ENCODE measurements at places on chromosomes 6 and 20.

GRCh38 chr6:137271245-137272183, 52.3 kb upstream of the IFNGR1 start:
- DNase-seq = no peak

GRCh38 chr6:26475823-26476729, 18.3 kb downstream of the BTN2A1 start:
- no peak for DNase-seq

- DNase-seq = no peak
Observed at GRCh38 chr6:81759782-81760181, 7.3 kb upstream of the TENT5A start.

GRCh38 chr6:22582417-22583205, 13.2 kb downstream of the HDGFL1 start:
- DNase-seq = no peak

GRCh38 chr6:56891754-56892153, 63.2 kb upstream of the BEND6 start:
- no peak for DNase-seq

DNA sequence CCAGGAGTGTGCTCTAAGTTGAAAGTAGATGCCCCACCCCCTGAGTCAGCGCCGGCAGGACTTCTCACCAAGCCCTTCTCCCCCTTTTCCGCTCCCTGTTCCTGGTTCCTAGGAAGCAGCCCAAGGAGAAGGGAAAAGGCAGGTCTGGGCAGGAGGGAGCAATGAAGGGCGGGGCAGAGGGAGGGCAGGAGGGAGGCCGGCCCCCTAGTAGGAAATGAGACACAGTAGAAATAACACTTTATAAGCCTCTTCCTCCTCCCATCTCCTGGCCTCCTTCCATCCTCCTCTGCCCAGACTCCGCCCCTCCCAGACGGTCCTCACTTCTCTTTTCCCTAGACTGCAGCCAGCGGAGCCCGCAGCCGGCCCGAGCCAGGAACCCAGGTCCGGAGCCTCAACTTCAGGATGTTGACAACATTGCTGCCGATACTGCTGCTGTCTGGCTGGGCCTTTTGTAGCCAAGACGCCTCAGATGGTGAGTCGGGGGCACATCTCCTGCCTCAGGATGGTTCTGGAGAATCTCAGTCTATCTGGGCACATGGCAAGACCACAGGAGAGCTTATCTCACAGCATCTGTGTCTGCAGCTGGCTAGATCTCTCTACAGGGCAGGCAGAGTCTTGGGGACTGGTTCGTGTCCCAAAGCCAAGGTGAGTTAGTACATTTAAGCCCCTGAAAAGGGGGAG, at the start of gene PROCR:
Gene PROCR, plus strand, starts transcription at position 320 of the 681 bp plus-strand sequence. Its CDS starts 83 bp downstream, at position 403.
- peak; percentile 91 for DNase-seq

DNA sequence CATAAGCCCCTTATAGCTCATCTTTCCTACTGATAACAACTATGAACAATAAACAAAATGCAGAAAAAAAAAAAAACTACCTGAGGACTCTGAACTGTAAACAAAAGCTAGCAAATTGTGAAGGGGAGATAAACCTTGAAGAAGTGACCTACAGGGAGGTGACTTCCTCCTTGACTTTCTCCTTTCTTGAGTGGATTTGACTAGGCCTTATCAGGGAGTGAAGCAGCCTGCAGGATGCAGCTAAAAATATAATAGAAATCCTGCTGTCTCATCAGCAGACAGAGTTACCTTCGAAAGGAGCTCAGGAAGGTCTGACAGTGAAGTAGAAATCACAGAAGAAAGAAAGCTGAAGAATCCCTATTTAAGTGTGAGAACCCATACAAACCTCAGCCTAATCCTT, 322.0 kb upstream of the HTR1E start:
- no peak for DNase-seq

DNA sequence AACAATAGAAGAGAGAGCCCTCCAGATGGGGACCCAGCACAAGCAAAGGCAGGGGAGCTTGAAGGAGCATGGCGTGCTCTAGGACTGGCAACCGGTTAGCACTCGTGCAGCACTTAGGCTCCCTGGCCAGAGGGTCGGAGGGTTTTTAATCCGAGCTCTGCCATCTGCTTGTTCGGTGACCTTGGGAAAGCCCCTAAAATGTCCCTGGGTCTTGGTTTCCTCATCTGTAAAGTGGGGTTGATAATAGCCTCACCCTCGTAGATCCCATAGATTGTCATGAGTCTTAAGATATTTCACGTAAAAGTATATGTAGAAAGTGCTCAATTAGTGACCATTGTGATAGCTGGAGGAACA, 16.6 kb upstream of the HCK start:
- DNase-seq = no peak

DNA sequence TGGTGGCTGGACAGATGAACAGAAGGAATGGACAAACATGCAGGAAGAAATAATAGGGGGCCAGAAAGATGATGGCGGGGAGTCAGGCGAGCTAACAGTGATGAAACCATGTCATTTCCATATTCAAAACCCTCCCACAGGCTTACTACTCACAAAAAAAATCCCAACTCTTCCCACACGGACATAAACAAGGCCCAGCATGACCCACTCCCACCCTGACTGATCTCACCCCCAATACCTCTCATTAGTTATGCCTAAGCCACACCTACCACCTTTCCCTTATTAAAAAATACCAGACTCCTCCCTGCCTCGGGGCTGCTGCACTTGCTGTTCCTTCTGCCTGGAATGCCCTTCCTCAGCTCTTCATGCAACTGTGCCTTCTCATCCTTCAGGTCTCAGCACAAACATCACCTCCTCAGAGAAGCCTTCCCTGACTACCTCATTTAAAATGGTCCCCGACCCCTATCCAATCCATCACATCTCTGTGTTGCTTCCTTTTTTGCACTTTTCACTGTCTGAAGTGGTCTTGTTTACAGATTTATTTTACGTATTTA, 145.8 kb downstream of the PREX1 start:
- no peak for DNase-seq

All from heart right ventricle (tissue), 16 donors.